ENCODE measurements at places on chromosomes 6 and 20. TPM values are rescaled to one million over a fixed set of nuclear protein-coding genes. Genes with fewer than 3 reads are reported as not detected.

- DNase-seq = no peak
These were observed 296.9 kb downstream of the BCKDHB start for GRCh38 chr6:80403365-80403764.

DNA sequence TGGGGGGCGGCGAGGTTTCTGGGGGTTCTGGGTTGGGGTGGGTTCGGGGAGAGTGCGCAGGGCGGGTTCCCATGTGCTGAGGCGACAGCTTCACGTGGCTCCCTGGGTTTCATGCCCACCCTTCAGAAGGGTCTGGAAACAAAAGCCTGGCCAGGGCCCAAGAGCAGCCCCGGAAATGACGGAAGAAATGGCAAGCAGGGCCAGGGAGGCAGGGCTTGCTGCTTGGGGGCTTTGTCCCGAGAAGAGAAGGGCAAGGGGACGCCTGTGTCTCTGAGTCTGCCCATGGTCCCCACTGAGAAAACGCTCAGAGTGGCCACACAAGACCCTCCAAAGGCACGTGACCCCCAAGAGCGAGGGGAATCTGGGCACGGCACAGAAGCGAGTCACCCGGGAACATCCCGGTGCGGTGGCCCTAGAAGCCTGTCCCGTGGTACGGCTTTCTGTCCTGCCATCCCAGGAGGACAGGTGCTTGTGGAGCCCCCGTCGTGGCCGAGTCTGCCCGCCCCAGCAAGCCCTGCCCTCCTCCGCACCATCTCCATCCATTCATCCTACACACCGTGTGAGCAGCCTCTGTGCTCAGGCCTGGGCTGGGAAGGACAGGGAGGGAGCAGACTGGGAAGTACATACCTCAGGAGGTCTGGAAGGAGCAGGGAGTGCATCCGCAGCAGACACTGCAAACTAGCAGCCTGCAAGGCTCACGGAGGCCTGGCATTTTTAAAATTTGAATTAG is 9.0 kb downstream of the NPEPL1 start:
- DNase-seq = no peak

- no peak for DNase-seq
These were observed 776.3 kb downstream of the EYS start for GRCh38 chr6:64930681-64931080.

The ZFP57 gene
- 0.59 TPM for total RNA-seq

GRCh38 chr20:49483018-49483695 is 689 bp upstream of the KCNB1 start:
- DNase-seq = no peak

The HAO1 gene
- total RNA-seq = not detected

GRCh38 chr20:47857187-47857568 is 71.9 kb upstream of the SULF2 start:
- no peak for DNase-seq

- DNase-seq = no peak
These were observed 76.7 kb upstream of the SYNJ2 start for GRCh38 chr6:157904999-157905398.

The GABRR1 gene
- total RNA-seq = 0.20 TPM

The CLPSL1 gene
- total RNA-seq = not detected

GRCh38 chr6:150038202-150039062 is 13.1 kb upstream of the RAET1L start:
- DNase-seq = no peak

The SLC35F1 gene
- total RNA-seq = 3.1 TPM

- DNase-seq = no peak
These were observed 23.7 kb downstream of the RNASET2 start for GRCh38 chr6:166932616-166933015.

The AKAP12 gene
- 90.2 TPM for total RNA-seq

- DNase-seq = no peak
These were observed 49.3 kb upstream of the AHI1 start for GRCh38 chr6:135546680-135547418.

DNA sequence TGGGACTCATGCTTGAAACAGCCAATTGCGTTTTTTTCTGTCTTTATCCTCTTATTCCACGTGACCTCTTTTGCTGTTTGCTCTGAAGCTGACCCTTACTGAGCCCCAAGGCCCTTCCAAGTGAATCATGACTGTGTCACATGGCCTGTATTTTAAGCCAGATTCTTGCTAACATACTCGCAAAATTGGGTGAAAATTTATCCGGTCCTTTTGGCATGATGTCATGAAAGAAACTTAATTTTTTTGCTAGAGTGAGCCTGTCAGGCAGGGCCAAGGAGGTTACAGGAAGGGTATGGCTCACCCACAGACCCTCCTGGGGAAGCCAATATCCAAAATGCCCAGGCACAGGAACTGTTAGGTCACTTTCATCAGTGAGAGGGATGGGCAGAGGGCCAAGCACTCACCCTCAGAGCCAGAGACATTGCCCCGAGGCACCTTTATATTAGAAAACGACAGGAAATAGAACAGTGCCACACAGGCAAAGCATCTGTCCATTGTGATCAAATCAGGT is 296.7 kb downstream of the CDH26 start:
- DNase-seq = no peak

DNA sequence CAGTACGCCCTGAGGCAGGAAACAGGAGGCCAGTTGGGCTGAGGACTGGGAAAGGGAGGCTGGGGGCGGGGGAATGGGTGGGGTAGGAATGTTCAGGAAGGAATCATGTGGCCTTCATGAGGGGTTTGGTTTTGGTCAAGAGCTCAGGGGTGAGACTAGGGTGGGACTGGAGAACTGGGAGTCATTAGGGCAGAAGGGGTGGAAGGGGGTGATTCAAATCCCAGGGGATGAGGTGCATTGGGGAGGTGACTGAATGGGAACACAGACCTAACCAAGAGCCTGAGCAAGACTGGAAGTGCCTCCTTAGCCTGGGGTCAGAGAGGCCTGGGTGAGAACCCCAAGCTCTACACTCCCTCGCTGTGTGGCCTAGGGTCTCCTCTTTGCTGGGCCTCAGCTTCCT is 86.8 kb downstream of the DLGAP4 start:
- DNase-seq = no peak

- no peak for DNase-seq
These were observed 44.6 kb downstream of the STXBP5 start for GRCh38 chr6:147248859-147249258.

- no peak for DNase-seq
These were observed 504.2 kb upstream of the ID4 start for GRCh38 chr6:19332806-19333460.

DNA sequence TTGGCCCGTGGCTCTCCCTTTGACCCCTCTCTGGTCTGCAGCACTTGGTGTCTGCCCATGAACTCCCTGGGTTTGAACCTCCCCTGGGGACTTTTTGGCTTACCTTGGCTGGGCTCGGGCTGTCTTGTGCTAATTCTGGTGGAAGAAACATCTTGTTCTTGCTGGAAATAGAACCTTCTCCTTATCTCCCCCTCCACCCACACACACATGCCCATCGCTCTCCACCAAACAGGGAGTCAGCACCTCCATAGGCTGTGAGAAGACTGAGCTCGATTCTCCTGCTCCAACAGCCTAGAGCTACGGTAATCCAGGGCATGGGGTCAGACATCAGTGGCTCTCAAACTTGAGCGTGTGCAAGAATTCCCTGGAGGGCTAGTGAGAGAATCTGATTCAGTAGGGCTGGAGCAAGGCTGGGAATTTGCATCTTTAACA is 114.4 kb upstream of the SLC22A23 start:
- DNase-seq = no peak

DNA sequence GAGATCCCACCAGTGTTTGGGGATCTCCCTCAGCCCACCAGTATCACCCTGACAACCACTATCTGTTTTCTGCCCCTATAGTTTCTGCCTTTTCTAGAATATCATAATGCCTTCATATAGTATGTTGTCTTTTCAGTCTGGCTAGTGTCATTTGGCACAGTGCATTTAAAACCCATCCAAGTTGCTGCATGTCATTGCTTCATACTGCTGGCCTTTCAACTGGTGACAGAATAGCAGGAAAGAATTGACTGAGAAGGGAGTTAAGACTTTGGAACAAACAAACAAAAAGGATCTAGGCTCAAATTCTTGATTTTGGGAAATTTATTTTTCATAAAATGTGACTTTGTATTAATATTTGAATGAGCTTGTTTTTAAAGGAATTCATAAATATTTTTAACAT is 4.5 kb downstream of the LMBRD1 start:
- no peak for DNase-seq

The MANEA gene
- total RNA-seq = 13.2 TPM

GRCh38 chr20:62291251-62292066 is 11.3 kb upstream of the ADRM1 start:
- DNase-seq = no peak

The KIAA1755 gene
- total RNA-seq = 1.3 TPM

- no peak for DNase-seq
These were observed 6.9 kb downstream of the PI3 start for GRCh38 chr20:45181639-45182038.

The CD109 gene
- total RNA-seq = 55.0 TPM

The CRISP3 gene
- total RNA-seq = 7.4 TPM

DNA sequence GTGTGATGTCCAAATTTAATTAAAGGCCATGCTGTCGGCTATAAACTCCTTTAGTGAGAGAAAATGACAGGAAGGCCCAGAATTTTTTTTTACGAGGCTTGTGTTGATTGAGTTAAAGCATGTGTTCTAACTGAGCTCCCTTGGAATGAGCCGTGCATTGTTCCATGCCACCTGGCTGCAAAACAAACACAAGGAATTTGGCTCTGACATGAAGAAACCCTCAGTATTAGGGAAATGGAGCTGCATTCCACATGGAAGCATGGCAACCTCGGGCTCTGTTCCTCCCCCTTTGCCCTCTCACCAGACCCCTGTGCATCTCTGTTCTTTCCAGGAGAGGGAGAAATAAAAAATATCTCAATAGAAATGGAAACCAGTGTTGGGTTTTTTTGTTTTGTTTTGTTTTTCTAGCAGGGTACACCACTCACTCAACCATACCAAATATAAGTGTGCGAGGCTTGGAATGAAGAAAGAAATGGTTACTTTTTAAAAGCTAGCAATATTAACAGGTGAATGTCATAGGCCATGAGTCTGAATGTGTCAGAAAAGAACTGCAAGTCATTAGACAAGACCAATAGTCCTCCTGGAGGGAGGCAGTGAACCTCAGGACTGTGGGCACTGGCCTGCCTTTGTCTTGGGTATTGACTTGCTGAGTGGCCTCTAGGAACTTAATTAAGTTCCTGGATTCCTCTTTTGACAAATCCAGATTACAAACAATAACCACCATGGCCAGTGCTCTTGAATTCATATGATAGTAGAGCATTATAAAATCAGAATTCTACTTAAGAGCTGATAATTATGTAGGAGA is 935.1 kb downstream of the KIF16B start:
- no peak for DNase-seq

The FAM8A1 gene
- 30.0 TPM for total RNA-seq

DNA sequence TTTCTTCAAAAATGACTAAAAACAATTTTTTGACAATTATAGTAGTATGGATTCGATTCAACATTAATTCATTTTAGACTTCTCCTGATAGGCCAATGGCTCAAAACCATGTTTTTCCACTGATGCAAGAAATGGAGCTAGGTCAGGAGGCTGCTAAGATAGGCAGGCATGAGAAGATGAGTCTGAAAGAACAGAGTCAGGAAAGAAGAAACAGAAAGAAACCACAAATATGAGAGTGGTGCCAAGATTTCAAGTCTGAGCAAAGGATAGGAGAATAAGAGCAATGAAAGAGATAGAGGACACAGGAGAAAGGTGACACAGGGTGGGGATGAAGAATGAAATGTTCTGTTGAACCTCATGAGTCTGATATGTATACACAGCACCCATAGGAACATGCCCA is 112.2 kb downstream of the TASP1 start:
- DNase-seq = no peak

The C6orf15 gene
- 4.7 TPM for total RNA-seq

- DNase-seq = peak; percentile 14
These were observed 354.1 kb upstream of the MAP3K7 start for GRCh38 chr6:90940812-90941481.

DNA sequence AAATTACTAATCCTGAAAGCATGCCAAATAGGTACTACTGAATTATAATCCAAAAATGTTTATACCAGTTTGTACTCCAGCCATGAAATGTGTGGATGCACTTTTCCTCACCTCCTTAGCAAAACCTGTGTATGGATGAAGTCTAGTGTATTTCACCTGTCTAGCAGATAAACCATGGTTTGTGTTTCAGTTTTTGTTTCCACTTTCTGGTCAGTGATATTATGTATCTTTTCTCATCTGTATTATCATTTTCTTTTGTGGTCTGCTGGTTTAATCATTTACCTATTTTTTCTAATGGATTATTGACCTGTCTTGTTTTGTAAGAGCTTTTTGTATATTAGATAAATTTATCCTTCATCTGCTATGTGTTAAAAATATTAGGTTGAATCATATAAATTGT is 41.0 kb upstream of the TMEM217 start:
- DNase-seq = no peak

- no peak for DNase-seq
These were observed 72.0 kb upstream of the BACH2 start for GRCh38 chr6:90368601-90369000.

The FAM83C gene
- 7.7 TPM for total RNA-seq

DNA sequence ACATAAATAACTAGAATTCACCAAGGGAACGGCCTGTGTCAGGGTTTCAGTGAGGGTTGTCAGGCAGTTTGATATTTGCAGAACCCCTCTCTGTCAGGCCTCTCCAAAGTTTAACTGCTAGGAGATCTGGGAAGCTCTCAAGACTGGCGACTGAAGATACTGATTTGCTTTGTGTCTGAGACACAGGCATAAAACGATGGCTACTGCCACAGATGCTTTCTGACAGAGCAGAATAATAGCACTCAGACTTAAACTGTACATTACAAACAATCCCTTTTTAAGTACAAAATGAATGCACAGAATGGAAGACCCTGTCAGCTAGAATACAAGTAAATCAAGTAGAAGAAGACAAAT is 7.2 kb upstream of the ATXN1 start:
- DNase-seq = no peak
